ENCODE measurements at places on chromosomes 4 and X.

GRCh38 chr4:8878421-8878820 lies 6.8 kb upstream of the HMX1 start:
- no peak for DNase-seq

GRCh38 chr4:55608591-55608990 lies 16.5 kb upstream of the PDCL2 start:
- DNase-seq, result no peak

GRCh38 chrX:40108959-40109287 lies 11.2 kb upstream of the BCOR start:
- no peak for DNase-seq

DNA sequence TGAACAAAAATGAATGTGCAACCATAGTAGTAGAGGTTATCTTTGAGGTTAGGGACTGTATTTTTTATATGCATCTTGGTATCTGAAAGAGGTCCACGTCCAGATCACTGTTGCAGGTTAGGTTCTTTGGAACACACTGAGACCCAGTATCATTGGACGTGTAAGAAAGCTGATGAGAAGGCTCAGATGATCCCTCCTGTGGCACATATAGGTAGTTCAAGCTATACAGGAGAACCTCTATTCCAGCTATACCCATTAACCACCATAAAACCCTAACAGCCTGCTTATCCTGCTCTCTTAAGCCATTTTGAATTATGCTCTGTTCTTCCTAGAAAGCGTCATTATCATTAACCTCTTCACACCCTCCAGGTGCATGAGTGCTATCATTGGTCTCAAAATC lies 930.7 kb upstream of the HS3ST1 start:
- no peak for DNase-seq

GRCh38 chrX:40063555-40063954 lies 34.2 kb downstream of the BCOR start:
- DNase-seq, result no peak
